Activated CD4-positive, CD25-positive, alpha-beta regulatory T cell treated with anti-CD3 and anti-CD28 coated beads, Interleukin-2, amount 50 U/mL, for 72 hours (primary cell): ENCODE measurements at places on chromosomes 1 and 21.

GRCh38 chr1:77412069-77412819 lies 130.4 kb downstream of the AK5 start:
- no peak for DNase-seq

DNA sequence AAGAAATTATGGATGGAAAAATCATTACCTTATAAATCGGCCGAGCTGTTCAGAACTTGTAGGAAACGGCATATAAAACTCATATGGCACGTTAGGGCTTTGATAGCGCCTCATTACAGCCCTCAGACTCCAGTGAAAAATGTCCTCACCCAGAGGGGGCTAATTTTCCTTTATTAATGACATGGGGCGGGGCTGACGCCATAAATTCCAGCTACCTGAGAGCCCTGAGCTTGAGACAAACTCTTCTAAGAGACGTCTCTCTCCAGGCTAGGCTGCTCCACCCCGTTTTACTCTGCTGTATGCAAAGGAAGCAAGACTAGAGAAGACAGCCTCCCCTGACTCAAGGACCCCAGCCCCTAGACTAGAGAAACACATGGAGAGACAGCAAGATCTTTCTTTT lies 149.4 kb downstream of the TRABD2B start:
- no peak for DNase-seq

DNA sequence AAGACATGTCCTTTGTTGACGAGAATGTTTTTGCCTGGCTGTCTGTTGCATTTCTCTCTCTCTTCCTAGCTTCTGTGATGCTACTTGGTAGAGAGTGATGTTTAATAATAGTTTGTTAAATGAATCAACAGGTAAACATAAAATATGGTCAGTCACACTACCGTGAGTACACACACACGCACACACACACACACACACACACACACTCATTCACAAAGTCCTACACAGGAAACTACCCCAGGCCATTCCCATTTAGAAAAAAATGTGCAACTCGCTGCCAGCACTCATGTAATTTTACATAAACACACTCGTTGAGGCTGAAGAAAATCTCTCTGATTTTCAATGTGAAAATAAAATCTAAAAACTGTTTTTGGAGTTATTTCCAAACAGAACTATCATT lies 38.7 kb downstream of the RUNX1 start:
- DNase-seq = no peak

DNA sequence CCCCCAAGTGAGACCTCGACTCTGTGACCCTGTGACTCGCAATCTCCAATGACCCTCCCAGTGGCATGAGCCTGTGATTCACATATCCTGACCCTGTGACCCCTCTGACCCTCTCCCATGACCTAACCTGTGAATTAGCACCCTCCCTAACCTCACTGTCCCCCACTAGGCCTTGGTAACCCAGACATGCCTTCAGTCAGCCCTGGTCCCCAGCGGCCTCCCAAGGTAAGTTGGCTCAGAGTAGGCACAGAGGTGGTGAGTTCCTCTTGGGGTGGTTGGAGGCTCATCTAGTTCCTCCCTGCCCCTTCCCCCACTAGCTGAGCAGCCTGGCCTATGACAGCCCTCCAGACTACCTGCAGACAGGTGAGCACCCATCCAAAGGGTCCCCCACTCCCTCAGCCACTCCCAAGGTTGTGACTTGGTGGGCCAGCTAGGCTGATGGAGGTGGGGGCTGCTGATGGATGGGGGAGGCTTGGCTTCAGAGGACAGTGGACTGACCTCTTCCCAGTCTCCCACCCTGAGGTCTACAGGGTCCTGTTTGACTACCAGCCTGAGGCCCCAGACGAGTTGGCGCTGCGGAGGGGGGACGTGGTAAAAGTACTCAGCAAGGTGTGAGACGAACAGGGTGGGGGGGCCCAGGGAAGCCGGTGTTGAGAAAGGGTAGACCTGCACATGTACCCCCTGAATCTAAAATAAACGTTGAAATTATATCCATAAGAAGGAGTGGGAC lies 1.6 kb downstream of the SH3D21 start:
- no peak for DNase-seq

DNA sequence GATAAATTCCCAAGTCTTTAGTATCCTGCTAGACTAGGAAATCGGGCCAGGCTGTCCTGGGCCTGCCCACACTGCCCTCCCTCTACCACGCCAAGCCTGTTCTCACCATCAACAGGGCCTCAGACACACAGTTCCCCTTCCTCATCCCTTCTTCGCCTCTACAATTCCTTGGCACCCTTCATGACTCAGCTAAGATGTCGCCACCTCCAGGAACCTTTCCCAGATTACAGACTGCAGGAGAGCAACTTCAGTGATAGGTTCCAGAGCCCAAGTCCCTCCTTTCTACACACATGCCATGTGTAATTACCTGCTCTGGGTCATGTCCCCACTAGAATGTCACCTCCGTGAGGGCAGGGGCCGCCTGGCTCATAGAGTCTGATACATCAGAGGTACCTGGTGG lies 3.3 kb downstream of the RIMS3 start:
- DNase-seq = no peak

DNA sequence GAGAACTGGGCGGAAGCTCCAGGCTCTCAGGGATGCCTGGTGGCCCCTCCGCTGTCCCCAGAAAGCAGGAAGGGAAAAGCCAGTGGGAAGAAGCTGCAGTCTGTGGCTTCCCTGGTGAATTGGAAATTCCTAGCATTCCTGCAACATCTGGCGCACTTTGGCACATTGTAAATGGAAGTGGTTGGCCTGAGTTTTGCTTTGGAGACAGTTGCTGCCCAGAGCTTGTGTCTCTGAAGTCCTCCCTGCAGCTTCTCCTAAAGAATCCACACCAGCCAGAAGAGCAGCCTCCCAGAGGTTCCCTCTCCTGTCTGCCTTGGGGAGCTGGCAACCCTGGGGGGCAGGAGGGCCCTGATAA lies 48.2 kb downstream of the ARHGEF10L start:
- no peak for DNase-seq

DNA sequence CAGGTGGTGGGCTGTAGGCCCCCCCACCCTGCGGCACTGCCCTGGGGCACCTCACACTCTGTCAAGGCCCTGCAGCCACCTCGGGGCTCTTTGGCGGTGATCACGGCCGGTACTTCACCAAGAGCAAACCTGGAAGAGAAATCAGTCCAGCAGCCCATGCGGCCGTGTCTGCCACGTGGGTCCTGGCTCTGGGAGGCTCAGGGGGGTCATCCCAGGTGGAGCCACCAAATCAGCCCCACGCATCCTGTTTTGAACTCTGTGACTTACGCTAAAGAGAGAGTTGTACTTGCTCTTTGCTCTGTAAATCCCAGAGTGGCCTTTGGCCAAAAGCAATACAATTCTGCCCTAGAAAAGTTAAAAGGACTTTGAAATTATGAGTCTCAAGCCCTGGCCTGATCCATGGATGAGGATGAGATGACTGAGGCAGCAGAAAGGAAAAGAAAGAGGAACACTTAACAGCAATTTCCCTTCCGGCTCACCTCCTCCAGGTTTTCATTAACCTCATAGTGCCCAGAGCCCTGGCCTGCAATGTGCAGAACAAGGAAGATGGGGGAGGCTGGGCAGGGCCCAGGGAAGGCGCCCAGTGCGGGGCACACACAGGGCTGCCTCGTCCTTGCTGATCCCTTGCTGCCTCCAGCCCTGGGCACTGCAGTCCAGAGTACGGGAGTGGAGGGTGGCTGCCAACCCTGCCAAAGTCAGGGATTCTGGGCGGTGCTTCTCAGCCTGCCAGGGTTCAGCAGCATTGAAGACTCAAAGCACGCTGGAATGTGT lies 337.0 kb downstream of the MATN1 start:
- DNase-seq = no peak

DNA sequence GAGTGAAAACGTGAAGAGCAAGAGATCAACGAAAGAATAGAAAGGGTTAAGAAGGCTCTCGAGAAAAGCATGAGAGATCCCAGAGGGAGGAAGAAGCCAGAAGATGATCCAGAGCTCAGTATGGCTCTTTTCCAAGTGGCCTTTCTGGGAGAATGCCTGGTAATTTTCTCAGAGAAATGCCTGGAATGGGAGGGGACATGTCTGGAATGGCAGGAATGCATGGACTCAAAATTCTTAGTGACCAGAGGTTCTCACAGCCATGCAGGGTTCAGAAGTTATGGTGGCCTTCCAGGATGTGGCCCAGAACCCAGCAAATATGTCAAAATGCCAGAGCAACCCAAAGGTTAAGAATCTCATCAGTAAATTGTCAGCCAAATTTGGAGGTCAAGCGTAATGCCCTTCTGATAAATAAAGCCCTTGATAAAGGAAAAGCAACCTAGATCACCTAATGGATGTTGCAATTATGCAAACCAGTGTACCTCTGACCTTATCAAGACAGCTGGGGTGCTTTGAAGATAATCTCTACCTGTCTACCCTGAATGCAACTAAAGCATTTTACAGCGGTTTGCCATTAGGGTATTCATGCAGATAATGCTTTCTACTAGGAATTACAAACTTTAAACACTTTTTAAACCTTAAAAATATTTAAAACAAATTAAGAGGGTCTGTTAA lies 53.1 kb downstream of the NBPF6 start:
- DNase-seq = no peak

GRCh38 chr1:169892927-169893644 lies 610 bp downstream of the SCYL3 start:
- DNase-seq = no peak

- DNase-seq = no peak
Observed at GRCh38 chr1:212062832-212063438, 27.4 kb downstream of the DTL start.

- DNase-seq = no peak
Observed at GRCh38 chr1:183778568-183779433, 26.1 kb upstream of the RGL1 start.

- DNase-seq = no peak
Observed at GRCh38 chr1:93609536-93609935, 72.1 kb downstream of the BCAR3 start.

- no peak for DNase-seq
Observed at GRCh38 chr1:58802640-58803399, 19.0 kb upstream of the JUN start.

DNA sequence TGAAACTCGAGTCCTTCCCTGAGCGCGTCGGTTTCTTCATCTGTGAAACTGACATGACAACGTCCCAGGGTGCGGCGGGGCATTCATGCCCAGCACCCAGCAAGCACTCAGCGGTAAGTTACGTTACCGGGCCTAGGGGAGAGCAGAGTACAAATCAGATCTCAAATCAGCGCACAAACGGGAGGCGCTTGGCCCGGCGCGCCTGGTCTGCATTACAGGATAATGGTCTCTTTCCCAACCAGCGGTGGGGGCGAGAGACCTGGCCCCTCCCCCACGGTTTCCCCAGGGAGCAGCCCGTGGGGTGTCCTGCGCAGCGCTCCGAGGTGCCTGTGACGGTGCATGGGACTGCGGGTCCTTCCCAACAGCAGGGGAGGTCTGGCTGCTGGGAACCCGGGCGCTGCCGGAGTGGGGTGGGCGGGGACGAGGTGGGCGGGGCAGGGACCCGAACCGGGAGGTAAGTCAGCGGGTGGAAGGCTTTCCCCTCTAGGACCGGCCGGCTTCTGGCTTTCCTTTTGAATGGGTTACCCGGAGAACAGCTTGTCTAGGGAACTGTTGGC lies 1.0 kb downstream of the TMEM51 start:
- no peak for DNase-seq

- no peak for DNase-seq
Observed at GRCh38 chr1:19644681-19645410, 735 bp downstream of the NBL1 start.
